ENCODE measurements at places on chromosomes 5 and 9. TPM values are rescaled to one million over a fixed set of nuclear protein-coding genes. Genes with fewer than 3 reads are reported as not detected.

Gene GMCL2
- total RNA-seq: not detected

Gene C5orf34
- 2.9 TPM for total RNA-seq

- DNase-seq: no peak
Observed at GRCh38 chr5:142320851-142321560, 3.8 kb downstream of the SPRY4 start.

DNA sequence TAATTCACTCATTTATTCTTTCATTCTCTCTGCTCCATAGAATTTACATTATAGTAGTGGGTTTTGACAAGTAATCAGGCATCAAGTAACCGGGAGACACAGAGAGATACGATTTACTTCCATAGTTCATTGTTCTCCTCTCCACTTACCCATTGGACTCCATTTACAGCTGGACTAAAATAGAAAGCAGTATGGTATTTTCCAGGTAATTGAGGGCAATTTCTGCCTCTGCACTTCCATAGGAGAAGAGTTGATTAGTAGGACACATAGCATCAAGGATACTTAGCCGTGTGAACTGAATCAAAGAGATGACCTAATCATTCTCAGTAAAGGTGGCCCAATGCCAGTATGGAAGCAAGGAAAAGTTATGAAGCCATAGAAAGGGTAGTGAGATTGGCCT lies 244.4 kb downstream of the COX7C start:
- DNase-seq: no peak

DNA sequence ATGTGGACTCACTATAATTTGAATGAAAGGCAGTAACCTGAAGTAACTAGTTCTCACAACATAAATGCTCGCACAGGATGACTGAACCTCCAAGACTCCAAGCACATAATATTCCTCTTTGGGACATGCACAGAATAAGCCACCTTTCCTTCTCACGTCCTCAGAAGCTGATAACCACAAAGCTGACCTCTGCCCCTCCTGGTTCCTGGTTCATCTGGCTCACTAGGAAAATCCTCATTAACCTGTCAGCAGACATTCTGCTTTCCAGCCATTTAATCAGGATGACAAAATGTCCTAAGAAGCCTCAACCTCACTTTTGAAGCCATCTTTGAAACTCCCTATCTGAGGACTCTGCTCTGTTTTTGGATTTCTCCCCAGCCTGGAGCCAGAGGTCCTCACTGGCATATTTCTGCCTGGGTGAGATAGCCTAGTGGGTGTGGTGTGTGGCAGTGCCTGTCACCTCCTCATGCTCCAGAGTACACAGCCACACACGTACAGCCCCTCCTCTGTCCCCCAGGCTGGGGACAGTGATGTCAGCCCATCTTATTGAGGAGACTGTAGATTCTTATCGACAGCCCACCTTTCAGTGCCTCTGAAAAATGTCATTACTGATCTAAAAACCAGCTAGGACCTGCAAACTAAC lies 10.3 kb downstream of the ANKH start:
- DNase-seq: no peak

DNA sequence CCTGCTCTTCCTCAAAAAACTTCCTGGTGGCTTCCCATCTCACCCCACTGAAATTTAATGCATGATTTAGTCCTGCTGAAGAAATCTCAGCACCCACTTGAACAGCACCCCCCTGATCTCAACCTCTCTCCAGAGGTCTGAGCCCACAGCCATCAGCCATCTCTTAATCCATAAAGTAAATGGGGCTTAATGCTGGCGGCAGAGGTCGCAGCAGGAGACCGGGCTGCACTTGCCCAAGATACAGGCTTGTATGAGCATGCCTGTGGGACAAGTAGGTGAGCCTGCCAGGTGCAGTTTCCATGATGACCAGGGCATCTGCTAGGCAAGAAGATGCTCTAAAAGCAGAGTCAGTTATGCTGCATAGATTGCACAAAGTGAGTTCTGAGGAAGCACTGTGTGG lies 52.4 kb upstream of the CTXN3 start:
- DNase-seq: no peak

Measured in CD4-positive, alpha-beta memory T cell (primary cell).